Activated T-cell treated with anti-CD3 and anti-CD28 coated beads, Interleukin-2, amount 50 U/mL, for 4 hours (primary cell): ENCODE measurements at places on chromosomes 7 and 10. TPM values are rescaled to one million over a fixed set of nuclear protein-coding genes. Genes with fewer than 3 reads are reported as not detected.

Gene PHYH
- 5.9 TPM for total RNA-seq

- no peak for DNase-seq
Measured at GRCh38 chr10:129533281-129533680, 66.2 kb downstream of the MGMT start.

DNA sequence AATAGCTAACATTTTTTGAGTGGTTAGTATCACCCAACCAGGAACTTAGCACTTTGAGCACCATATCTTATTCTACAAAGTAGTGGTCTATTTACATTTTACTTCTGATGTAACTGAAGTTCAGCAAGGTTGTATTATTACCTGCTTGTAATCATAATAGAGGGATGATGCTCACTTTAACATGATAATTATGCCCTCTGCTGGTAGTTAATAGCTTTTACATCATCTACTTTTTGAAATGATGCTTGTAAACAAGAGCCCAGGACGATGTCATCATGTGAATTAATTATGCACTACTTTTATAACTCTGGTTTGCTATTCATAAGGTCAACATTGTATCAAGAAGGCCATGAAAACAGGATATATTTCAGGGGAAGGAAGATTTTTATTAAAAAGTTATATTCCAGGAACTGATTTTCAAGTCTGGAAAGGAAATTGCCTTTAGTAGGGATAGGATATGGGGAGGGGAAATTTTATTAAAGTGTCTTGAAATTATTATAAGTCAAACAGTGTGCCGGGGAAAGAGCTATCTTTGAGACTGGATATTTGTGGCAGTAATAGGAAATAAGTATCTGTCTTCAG is 80.3 kb upstream of the SCIN start:
- DNase-seq: no peak

- DNase-seq: no peak
Measured at GRCh38 chr7:152969335-152969734, 209.8 kb downstream of the ACTR3B start.

DNA sequence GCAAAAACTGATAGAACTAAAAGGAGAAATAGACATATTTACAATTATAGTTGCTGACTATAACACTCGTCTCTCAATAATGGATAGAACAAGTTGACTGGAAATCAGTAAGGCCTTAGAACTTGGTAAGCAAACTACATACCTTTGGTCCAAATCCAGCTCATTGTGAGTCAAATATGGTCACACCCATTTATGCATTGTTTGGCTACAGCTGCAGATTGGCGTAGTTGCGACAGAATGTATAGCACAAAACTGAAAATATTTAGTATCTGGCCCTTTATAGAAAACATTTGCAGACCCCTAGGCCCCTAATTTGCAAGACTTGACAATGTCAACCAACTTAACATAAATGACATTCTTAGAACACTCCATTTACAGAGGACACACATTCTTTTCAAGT is 103.6 kb upstream of the EGR2 start:
- no peak for DNase-seq

DNA sequence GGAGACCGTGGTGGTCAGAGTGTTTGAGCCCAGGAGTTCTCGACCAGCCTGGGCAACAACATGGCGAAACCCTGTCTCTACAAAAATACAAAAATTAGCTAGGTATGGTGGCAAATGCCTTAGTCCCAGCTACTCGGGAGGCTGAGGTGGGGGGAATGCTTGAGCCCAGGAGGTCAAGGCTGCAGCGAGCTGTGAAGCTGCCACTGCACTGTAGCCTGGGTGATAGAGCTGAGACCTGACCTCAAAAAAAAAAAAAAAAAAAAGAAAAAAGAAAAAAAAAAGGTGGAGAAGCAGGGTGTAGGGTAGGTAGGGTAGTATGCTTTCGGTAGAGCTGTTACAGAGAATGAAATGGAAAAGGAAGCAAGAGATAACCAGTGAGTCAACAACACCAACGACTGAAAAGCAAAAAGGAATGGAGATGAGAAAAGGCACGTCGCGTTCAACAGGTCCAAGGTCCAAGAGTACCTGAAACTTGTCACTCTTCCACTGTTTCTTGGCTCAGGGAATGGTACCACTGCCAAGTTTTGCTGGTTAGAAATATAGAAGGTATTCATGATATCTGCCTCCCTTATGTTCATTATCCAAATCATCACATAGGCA is 4.3 kb upstream of the RSBN1L start:
- DNase-seq: no peak

DNA sequence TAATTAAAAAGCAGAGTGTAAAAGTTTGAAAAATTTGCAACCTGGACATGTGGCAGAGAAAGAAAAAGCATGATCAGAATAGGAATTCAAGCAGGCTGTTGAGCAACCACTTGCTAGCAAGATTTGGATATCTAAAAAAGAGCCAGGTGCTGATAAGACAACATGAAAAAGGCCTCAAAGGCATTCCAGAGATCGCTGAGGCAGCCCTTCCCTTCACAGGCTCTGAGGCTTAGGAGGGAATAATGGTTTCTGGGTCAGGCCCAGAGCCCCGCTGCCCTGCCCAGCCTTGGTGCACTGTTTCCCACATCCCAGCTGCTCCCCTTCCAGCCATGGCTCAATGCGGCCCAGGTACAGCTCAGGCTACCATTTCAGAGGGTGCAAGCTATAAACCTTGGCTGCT is 64.1 kb upstream of the EEPD1 start:
- no peak for DNase-seq

Gene OR6V1
- total RNA-seq: not detected

- no peak for DNase-seq
Measured at GRCh38 chr7:157018997-157019608, 8.6 kb upstream of the MNX1 start.

Gene ENTPD7
- total RNA-seq: 7.9 TPM

DNA sequence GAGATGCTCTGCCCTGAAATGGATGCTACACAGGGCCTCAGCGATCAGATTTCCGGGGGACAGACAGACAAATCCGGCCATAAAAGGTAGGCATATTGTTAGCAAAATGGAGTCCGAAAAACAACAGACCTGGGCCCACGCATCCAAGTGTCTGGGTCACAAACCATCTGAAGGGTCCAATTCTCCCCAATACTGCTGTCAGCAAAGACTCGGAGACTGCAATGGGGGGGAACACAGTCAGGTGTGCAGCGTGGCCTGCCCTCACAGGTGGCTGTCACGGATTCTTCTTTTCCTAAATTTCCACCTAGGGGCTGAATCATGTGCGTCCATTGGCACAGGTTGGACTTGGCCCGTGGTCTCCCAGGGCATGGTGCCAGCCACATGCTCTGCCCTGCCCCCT is 12.9 kb downstream of the PKD1L1 start:
- DNase-seq: no peak

GRCh38 chr7:32890793-32891042 is 842 bp downstream of the KBTBD2 start:
- DNase-seq: no peak

DNA sequence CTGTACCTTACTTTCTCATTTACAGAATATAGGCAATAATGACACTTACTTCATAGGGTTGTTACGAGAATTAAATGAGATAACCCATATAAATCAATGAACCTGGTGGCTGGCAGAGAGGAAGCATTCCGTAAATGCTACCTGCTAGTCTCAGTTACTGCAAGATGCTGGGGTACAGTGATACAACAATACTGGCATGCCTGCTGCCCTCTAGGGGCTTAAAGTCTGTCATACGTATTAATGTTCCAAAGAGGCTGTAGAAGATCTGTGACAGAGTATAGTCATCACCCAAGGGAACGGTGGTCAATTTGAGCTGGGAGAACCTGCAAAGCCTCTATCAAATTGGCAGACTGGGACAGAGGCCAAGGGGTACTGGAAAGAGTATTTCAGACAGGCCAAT is 421.5 kb downstream of the GPAM start:
- no peak for DNase-seq

Gene ASZ1
- not detected for total RNA-seq

GRCh38 chr7:15376600-15376999 is 185.2 kb downstream of the AGMO start:
- no peak for DNase-seq

Gene FOXI2
- total RNA-seq: not detected

DNA sequence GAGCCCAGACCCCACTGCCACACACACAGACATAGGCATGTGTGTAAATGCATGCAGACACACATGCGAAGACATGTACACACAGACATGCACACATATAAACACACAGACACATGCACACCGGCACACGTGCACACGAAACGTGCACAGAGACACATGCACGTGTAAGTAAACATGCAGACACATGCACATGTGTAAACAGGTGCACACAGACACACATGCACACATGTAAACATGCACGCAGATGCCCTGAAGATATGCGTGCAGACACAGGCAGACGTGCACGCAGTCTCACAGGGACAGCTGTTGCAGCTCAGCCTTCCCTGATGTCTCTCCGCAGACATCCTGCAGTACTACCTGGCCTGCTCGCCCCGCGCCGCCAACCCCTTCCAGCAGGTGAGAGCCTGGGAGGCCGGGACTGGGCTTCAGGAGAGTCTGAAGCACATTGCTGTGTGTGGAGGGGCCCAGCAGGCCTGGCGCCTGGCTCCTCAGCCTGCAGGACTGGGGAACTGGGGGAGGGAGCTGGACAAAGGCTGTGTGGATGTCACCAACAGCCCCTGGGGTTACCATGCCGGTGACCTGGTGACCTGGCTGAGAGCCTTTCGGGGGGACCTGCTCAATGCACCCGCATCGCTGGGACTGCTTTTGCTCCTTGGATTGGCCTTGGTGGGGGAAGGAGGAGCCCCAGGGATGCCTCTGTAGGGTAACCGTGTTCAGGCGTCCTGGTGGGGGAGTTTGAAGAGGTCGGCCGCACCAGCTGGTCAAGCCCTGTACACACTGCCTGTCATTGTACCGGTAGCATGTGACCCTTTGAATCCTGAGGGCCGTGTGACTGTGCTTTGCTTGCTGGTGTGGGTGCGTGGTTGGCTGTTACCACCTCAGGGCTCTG is 20.3 kb downstream of the TTYH3 start:
- no peak for DNase-seq
